ENCODE measurements at places on chromosomes 5 and 9.
A peak's percentile ranks its signal among the peaks of the same experiment; 100 is the strongest.

DNA sequence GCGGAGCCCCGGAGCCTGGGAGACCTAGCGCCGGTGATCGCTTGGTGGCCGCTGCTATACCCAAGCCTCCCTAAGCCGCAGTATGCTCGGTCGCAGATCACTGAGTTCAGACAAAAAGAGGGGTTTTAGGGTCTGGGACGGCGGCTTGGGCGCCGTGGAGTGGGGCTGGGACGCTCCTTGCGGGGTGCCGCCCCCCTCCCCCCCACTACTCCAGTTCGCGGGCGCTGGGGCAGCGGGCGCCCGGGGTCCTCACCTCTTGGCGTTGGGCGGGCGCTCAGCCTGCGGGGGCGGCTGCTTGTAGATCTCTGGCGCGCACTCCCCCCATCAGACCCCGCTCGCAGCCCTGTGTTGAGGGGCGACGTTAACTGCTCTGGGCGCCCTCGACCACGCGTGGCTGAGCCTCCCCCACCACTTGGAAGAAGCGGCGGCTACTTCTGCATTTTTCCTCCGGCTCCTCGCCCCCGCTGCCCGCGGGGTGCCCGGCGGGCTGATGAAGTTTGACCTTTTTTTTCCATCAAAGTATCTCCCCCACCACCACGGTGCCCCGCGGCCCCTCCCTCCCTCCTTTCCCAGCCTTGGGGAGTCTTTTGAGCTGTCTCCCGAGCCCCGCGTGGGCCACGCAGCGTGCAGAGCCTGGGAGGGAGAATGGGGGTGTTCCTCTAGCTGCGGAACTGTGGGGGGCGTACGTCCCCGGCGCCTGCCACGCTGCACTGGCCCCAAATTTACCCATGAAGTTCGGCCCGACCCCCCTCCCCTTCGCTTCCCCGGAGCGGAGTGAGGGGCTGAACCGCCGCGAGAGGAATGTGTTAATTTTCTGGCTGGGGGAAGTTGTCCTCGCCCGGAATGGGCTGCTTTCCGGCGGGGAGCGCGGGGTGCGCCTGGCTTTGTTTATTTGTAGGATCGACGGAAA lies 1.2 kb downstream of the CXXC5 start:
- DNase-seq, result no peak

DNA sequence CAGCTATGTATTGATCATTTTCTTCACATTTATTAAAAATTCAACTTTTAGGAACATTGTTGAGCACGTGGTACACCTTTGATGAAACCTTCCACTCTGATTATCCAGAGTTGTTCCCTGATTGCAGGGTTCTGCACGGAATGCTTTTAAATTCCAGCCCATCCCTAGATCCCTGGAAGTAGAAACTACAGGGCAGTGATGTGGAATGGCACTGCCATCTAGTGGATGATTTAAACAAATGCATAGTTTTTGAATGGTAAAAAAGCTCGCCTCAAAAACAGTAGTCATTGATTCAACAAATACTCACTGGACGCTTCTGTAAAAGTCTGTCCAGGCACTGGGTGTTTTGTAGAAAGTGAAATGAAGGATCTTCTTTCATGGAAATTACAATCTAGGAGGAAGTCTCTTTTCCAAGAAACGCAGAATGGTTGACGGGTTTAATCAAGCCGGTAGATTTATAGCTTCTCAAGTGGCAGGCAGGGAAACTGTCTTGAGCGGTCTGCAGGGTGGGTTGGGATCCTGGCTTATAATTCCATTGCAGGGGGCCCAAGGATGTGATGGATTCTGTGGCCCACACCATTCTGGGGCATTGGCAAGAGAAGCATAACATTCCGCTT lies 118.4 kb downstream of the ARHGAP26 start:
- DNase-seq, result no peak

GRCh38 chr9:16150938-16151650 lies 598.3 kb downstream of the CCDC171 start:
- DNase-seq, result no peak

DNA sequence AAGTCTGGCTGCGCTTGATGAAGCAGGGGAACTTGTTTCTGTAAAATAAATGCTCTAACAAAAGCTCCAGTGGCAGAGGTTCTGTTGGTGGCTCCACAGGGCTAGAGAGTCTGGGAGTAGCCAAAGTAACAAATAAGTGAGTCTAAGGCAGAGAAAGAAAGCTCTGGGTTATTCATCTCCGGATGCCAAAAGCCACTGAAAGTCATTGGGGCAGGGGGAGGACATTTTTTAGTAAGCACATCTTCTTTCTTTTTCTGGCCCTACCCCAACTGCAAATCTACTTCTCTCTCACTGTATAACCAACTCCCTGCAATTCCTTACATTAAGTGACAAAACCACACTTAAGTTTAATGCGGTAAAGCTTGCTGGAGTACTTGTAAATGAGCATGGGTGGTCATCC lies 141.6 kb downstream of the INSYN2B start:
- DNase-seq, result no peak

DNA sequence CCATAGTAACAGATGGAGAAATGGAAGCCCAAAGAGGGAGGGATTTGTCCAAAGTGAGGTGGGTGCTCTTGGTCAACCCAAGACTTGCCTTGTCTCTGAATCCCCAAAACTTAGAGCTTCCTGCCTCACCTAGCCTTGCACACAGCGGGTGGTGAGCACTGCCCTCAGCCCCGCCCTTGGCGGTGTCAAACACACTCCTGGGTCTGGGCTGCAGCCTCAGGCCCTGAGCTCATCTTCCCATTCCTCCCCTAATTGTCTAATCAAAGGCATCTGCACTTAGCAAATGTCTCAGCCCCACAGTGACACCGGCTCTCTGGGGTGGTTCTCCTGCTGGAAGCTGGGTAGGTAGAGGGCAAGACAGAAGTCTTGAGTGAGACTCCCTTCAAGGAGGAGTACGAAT lies 20.9 kb downstream of the FABP6 start:
- no peak for DNase-seq

GRCh38 chr9:127785933-127786772 lies at the start of gene CDK9:
Gene CDK9, plus strand, starts transcription at chr9:127786034. Its CDS starts 115 bp downstream, at chr9:127786149.
- DNase-seq, result peak; percentile 85

DNA sequence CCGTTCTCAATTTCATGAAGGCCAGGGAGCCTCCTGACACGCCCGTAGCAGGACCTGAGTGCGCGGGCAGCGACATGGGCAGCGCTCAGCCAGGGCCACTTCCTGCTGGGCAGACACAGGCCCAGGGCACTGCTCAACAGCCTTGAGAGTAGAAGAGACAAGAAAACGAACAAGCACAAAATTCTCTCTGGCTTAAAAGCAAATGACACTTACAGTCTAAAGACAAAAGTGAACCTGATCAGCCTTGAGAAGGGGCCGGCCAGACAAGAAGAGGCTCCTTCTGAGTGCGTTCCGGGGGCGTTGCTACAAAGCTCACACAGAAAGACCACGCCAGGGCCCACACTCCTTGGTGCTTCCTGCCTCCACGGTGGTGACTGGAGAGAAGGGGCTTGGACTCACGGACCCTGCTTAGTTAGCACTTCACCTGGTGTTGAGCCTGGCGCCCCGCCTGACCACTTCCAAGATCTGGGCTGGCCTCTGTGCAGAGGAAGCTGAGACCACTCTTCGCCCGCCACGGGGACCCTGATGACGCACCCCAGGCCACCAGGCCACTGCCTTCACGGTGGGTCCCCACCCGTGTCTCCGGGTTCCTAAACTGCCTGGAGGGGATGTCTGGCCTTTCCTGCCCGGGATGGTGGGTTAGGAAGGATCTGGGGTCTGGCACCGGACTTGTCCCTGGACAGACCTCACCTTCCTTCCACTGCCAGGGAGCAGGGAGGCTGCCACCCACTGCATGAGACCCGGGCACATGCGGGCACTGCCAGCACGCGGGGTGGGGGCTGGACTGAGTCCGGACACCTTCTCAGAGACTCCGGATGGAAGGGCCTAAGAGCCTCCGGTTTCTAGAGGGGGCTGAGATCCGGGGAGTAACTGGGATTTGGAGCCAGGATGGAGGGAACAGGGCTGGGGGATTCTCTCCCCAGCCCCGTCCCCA lies 1.3 kb downstream of the SLC12A7 start:
- DNase-seq, result no peak

GRCh38 chr5:60243713-60244112 lies 350.2 kb upstream of the PDE4D start:
- DNase-seq, result no peak

DNA sequence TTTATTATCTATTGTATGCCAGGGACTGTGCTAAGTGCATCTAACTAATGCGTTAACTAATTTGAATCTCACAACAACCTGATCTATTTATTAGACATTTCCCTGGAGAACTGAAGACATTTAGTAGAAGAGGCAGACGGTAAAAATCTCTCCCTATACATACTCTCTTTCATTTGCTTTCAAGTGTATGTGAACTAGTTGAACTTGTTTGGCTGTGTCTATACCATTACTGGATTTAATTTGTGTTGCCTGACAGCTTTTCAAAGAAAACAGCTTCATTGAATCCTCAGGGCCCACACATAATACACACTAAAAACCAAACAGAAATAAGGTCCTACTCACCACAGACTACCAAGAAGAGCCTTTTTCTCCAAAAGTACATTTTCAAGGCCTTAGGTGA lies 133.6 kb upstream of the NR3C1 start:
- DNase-seq, result no peak

- DNase-seq, result no peak
These were observed 6.9 kb upstream of the SCAMP1 start for GRCh38 chr5:78353520-78353919.

GRCh38 chr9:100170556-100170955 lies 71.5 kb downstream of the INVS start:
- DNase-seq, result no peak

DNA sequence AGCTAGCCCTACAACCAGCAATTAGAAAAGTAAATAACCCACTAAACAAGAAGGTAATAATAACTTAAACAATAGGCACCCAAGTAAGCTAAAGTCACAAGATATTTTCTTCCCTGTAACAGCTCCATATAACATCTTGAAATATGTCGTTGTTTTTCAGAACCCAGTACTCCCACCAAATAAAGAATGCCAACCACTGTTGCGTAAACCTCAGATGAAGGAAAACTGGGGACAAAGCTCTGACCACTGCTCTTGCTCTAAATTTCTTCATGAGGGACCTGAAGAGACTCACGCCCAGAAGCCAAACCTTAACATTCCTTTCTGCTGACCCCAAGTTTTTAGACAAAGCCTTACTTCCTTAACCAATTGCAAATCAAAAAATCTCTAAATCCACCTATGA lies 267.7 kb upstream of the GAS1 start:
- DNase-seq, result no peak

- no peak for DNase-seq
These were observed 32.7 kb upstream of the GABRP start for GRCh38 chr5:170750791-170751190.

DNA sequence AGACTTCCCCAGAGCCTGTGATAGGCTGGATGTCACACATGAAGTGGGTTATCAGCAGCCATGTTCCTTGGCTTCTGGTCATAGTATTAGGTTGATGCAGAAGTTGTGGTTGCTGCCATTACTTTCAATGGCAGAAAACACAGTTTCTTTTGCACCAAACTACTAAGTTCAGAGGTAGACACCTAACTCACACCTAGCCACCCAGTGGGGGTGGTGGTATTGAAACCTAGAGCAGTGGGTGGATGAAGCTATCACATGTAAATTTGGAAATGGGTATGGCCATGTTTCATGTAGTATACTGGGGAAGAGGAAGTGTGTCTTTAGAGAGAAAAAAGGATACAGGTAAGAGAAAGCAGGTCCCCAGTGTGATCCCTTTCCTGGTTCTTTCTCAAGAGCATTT lies 347.9 kb upstream of the SEMA6A start:
- no peak for DNase-seq

- no peak for DNase-seq
These were observed 2.5 kb downstream of the ISCA1 start for GRCh38 chr9:86279839-86280238.

DNA sequence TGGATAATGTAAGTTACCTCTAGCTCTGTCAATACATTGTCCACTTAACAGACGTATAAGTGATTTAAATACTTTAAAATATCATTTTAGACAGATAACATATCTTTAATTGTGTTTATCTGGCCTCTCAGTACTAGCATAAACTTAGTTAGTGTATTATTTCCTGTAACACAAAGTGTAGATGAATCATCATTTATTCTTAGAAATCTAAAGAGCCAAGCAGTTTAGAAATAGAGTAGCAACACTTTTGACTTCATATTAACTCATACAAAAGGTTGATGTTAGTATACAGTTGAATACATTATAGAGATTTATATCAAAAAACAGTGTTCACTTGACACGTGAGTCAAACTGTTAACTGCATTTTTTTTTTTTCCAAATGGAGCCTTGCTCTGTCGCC lies 18.0 kb downstream of the NCBP1 start:
- DNase-seq, result no peak

GRCh38 chr5:152813526-152813925 lies 408.4 kb upstream of the NMUR2 start:
- no peak for DNase-seq

- DNase-seq, result no peak
These were observed 61.8 kb downstream of the ACTBL2 start for GRCh38 chr5:57420801-57421200.

DNA sequence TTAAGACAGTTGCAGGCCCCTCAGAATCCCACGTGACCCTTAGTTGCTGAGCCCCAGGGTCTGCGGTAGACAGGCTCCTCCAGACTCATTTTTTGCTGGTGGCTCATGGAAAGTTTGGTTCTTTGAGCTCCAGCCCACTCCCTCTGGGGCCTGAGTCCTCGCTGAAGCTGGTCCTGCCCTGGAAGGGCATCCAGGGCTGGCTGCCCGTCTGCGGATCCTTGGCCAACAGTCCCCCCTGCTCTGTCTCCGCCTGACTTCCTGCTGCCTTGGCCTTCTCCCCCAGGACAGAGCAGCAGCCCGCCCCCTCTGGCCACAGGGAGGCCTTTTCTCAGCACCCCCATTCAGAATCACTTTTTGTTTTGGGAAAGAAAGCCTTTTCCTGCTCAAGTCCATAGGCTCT lies 24.4 kb downstream of the SLC6A7 start:
- no peak for DNase-seq

DNA sequence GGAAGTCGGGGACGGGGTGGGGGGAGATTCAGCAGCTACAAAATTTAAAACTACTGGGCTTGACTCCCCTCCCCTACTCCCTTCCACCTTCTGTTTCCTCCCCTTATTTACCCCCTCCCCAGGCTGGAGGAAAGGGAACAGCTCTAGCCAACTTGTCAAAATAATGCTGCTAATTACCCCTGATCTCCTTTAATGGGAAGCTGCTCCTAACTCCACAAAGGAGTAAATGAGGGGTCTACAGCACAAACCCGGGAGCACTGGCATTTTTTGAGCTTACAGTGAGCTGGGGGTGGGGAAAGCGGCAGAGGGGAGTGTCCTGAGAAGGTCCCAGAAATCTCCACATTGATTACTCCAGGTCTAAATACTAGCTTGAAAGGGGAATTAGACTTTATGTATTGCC lies 3.1 kb downstream of the PTCH1 start:
- DNase-seq, result no peak

- no peak for DNase-seq
These were observed 80.9 kb downstream of the PPP2R2B start for GRCh38 chr5:146797658-146798057.

- no peak for DNase-seq
These were observed 499.8 kb downstream of the BNC2 start for GRCh38 chr9:16370647-16371046.

- DNase-seq, result no peak
These were observed 2.4 kb downstream of the SLC36A1 start for GRCh38 chr5:151449839-151450238.

- no peak for DNase-seq
These were observed 69.9 kb upstream of the SPTLC1 start for GRCh38 chr9:92185096-92185495.

Measured in T1000 (cell line).